ENCODE measurements at places on chromosomes 7 and 10.

- no peak for DNase-seq
Observed at GRCh38 chr10:132835848-132836233, 49.9 kb upstream of the NKX6-2 start.

GRCh38 chr7:101362334-101363195 is at the start of gene COL26A1:
TSS of gene COL26A1 (plus strand) at chr7:101362875. CDS start at chr7:101363033, 158 bp downstream.
- peak; percentile 13 for DNase-seq

DNA sequence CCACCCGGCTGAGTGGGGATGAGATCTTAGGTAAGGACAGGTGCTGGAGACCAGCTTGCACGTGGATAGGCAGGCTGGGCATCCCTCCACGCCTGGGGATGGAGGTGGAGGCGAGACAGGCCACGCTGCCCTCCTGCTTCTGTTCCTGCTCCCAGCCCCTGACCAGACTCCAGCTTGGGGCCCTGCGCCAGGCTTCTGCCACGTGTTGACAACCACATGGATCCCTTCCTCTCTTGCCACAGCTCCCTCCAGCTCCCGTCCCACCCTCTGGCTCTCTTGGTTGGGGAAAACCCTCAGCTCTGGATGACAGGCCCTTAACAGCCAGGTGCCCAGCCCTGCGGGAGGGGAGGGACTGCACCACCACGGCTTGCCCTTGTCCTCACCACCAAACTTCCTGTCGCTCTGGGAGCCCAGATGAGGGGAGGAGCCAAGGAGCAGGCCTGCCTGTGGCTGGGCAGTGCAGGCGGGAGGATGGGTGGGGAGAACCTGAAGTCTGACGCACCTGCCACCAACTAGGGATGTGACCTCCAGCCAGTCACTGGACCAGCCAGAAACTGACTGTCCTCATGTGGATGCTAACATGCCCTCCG is 36.0 kb downstream of the KCNH2 start:
- no peak for DNase-seq

DNA sequence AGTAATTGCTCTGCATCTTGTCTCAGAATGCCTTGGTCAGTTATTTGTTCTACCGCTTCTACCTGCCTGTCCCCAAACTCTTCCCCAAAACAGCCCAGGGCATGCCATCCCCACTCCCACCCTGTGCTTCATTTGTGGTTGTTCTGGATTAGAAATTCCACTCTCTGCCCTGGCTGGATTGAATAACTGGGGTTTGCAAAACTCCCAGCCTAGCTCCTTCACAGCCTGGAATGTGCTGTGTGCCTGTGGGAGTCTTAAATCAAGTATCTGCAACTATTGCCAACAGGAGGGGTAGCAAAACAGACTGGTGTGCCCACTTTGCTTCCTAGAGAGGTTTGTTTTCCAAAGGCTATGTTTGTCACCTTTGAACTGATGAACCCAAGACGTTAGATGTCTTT is 24.2 kb downstream of the TSPAN15 start:
- DNase-seq: no peak

DNA sequence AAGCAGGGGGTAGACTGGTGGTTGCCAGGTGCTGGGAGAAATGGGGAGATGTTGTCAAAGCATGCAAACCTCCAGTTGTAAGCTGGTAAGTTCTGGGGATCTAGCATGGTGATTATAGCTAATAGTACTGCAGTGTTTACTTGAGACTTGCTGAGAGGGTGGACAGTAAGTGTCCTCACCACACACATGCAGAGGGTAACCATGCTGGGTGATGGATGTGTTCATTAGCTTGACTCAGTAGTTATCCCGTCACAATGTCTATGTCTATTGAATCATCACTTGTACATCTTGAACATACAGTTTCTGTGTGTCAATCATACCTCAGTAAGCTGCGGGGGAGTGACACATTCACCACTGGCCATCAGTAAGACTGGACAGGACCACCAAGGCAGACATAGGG is 42.1 kb downstream of the GSDME start:
- DNase-seq: no peak

DNA sequence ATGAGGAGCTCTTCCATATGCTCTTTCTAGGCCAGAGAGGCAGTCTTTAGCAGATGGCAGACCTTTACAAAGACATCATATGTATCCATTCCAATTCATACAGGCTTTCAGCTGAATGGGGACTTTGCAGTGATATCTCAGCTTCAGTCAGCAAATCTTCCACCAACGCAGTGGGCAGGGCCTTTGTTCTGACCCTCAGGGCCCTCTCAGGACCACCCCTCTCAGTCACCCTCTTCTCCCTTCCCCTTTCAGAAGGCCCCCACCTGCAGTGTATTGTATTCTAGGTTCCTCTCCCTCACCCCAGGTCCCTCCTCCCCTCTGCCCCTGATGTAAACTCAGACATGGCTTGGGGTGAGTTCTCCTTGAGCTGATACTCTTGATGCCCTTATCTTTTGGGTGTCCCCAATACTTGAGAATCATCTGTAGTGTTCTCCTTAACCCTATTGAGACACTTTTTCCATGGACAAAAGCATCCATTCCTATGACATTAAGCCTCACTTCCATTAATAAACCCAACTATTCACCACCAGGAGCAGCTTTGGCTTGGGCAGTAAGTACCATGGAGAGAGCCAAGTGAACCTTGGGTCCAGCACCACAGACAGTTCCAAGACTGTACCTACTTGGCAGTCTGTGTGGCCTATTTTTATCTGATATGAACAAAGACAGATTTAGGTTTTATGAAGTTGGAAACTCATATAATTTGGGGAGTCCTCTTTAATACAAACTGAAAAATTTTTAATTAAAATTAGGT is 62.7 kb downstream of the ADCYAP1R1 start:
- peak; percentile 12 for DNase-seq

- DNase-seq: no peak
Observed at GRCh38 chr7:99422186-99422585, 13.4 kb downstream of the BUD31 start.

DNA sequence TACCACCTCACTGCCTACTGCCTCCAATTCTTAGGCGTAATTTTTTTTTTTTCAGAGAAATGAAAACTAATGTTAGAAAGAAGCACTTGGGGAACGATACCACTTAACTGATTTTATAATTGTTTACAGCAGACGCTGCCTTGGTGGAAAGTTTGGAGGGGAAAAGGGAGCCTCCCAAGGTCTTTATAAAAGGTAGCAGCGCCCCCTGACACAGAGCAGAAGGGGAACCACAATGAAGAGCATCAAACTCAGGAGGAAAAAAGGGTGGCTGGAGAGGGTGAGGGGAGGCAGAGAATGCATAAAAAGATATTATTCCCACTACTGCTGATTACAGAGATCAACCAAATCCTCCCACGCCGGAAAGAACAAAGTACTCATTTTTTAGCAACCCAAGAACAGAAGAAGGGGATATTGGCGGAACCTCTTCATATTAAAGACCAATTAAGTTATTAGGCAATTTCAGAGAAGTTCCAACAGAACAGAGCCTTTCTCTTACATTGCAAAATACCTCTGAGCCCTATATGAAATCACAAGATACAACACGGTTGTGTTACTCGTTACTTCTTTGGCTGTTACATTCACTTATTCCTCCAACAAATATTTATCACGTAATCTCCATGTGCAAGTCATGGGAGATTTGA is 135.8 kb downstream of the TEX36 start:
- DNase-seq: no peak

DNA sequence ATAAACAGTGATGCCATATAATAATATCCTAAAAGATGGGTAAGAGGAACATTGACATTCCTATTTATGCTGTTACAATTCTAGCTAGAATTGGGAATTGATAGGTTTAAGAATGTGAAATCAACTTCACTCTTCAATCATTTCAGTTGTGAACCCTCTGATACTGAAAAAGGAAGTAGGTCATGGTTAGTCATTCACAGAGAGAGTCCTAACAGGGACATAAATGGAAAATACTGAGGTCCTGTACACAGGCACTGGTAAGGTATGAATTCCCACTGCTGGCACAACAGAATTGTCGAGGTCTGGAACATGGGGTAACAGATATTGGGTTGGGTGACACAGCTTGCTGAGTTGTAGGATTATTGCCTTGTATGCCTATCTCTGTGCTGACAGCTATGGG is 289.4 kb upstream of the LRRN3 start:
- no peak for DNase-seq
